ENCODE measurements at places on chromosomes 3 and 15.

GRCh38 chr3:34056181-34056910, 257.9 kb downstream of the PDCD6IP start:
- DNase-seq: no peak

DNA sequence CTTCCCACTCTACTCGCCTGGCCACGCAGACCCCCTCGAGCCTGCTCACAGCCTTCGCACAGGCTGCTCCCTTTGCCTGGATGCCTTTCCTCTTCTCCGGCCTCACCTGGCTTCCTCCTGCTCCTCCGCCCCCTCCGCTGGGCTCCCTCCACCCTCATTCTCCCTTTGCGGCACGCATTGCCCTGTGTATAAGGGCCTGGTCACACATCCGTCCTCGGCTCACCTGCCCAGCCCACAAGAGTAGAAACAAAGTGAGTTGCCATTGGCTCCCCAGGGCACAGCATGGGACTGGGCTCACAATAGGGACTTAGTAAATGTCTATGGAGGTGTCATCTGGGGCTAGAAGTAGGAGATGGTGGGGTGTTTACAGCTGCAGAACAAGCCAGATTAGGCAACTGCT, 4.2 kb downstream of the PLXND1 start:
- no peak for DNase-seq

DNA sequence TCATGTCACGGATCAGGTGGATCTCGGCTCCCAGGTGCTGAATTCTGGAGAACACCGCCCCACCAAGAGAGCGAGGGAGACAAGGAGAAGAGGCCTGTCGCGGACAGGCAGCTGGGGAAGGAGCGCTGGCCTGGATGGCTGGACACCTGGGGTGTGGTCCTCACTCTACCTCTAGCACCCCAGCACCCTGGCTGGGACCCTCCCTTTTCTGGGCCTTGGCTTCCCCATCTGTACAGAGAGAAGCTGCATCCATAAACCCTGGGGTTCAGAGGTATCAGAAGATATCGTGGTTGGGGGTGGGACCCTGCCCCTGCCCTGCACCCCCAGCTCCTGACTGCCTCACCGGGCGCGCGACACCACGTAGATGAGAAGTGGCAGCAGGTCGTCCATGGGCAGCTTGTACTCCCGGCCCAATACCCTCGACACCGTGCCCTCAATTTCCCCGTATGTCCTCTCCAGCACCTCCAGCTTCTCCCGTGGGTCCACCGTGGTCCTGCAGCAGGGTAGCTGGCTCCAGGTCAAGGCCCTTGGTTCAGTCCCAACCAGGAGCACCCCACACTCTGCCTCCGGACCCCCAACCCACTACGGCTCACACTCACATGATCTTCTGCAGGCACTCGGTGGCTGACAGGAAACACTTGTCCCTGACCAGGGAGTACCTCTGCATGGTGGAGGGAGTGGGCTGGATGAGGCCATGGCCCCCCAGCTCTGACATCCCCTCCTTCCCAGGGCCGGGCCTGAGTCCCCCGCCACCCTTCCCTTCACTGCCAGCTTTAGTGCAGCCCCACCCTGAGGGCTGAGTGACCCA, 21.7 kb downstream of the ALS2CL start:
- DNase-seq: no peak

DNA sequence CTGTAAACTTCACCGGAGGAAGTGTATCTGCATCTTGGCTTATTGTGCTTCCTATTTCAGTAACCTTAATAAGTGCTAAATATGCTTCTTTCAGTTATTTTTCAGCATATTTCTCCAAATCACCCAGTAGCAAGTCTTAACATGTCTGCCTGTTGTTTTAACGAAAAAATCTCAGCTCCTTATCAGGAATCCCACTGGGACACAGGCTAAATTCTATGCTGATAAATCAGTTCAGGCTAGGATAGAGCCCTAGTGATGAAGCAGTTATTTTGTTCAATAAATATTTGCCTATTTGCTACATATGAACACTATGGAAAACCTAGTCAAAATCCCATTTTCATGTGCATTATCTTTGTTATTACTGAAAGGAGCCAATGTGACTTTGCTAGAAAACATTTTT, 8.2 kb upstream of the MITF start:
- no peak for DNase-seq

GRCh38 chr3:151875759-151876158, 2.3 kb downstream of the SUCNR1 start:
- DNase-seq: no peak

- DNase-seq: no peak
Observed at GRCh38 chr15:31486506-31486905, 159.9 kb downstream of the KLF13 start.

DNA sequence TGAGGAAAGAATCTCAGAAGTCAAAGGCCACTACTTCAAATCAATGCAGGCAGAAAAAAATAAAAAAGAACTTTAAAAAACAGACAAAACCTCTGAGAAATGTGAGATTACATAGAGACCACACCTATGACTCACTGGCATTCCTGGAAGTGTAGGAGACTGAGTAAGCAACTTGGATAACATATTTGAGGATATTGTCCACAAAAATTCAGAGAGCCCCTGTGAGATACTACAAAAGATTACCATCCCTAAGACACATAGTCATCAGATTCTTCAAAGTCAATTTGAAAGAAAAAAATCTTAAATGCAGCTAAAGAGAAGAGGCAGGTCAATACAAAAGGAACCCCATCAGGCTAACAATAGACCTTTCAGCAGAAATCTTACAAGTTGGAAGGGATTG, 887.3 kb downstream of the NTRK3 start:
- DNase-seq: no peak

GRCh38 chr15:31049682-31050615, 51.6 kb downstream of the TRPM1 start:
- DNase-seq: no peak

DNA sequence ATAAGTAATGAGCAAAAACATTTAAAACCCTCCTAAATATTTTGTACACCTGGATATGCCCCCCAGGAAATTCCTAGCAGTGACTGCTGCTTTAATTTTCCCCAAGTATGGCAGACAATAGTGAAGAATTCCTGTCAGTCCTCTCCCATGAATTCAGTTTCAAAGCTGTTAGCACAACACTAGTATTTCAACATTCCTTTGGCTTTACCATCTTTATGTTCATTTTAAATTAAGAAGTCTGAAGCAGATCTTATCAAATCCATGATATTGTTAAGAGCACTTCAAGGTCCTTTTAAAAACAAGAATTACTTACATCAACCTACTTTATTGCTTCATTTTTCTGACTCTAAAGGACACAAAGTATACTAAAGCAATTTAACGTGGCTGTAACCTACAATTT, 28.8 kb upstream of the CDIN1 start:
- no peak for DNase-seq

DNA sequence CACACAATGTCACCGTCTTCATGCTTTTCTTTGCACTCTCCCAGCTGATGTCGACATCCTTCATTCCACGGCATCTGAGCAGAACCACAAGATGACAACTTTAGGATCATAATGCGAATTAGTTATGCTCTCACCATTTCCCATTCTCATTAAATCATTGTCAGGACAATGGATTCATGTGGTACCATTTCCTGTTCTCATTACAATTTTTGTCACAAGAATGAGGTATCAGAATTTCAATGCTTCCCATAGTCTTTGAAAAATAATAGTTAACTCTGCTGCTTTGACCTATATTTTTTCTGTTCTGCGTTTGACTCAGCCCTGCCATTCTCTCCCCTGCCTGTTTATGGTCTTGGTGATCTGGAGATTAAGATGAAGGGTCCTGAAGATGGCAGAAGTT, 175.7 kb upstream of the MDFIC2 start:
- DNase-seq: no peak

DNA sequence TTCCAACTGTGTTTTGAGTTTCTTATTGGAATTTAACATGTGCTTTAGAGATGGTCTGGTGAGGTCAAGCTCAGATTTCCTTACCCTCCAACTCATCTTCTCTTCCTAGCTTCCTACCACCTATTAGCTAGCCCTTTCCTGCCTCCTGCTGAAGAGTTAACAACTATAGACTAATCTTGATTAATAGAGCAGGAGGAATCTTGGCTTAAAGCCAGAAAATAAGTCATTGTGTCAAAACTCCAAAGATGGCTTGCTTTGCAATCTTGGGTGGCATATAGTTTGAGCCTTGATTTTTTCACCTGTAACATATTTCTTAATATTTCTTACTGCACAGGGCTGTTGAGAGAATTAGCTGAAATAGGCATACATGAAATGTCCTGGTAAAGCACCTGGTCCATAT, 27.3 kb downstream of the BCL2L10 start:
- no peak for DNase-seq

- DNase-seq: no peak
Observed at GRCh38 chr15:50675535-50676144, 11.0 kb downstream of the TRPM7 start.

GRCh38 chr3:16286751-16287543, 21.9 kb downstream of the OXNAD1 start:
- DNase-seq: peak; percentile 9

GRCh38 chr3:165545059-165545458, 292.2 kb downstream of the BCHE start:
- DNase-seq: no peak

DNA sequence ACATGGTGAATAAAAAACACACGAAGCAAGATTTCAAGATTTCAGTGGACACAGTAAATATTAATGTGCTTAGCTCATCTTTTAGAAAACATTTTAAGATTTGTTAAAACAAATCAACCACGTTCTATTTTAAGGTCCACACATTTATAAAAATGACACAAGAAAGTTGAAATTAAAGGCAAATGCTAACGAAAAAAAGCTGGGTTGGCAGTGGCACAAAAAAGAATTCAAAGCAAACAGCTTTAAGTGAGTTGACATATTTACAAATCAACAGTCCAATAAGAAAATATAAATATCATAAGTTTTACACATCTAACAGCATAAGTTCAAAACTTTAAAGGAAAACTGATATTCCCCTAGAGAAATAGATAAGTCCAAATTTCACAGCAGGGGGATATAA, 430.4 kb upstream of the CCDC54 start:
- no peak for DNase-seq

GRCh38 chr3:192897005-192897404, 20.7 kb downstream of the MB21D2 start:
- no peak for DNase-seq

DNA sequence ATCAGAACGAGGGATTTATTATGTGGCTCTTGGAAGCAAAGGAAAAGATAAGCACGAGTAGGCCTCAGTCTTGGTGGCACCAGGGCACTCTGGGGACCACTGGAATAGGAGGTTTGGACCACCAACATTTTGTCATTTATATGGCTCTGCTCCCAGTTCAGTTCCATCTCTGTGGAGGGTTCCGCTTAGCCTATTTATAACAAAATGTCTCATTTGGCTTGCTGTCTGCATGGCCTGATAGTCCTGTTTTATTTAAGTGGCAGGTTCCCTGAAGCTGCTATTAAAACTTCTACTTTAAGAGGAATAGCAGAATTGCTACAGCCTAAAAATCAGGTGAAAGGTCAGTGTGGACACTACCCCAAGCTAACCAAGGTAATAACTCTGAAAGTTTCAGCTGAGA, 27.2 kb downstream of the MAP2K5 start:
- DNase-seq: no peak

- peak; percentile 86 for DNase-seq
Observed at GRCh38 chr15:64731012-64731804, 44.2 kb downstream of the RBPMS2 start.

- DNase-seq: peak; percentile 76
Observed at GRCh38 chr3:158097593-158098308, 8.5 kb downstream of the SHOX2 start.

- DNase-seq: peak; percentile 91
Observed at GRCh38 chr15:99928429-99928981, 195.3 kb upstream of the LYSMD4 start.

GRCh38 chr3:36652104-36652503, 112.2 kb downstream of the DCLK3 start:
- DNase-seq: no peak

- DNase-seq: no peak
Observed at GRCh38 chr3:150073031-150073430, 102.3 kb upstream of the PFN2 start.

GRCh38 chr3:28547677-28548076, 199.1 kb upstream of the AZI2 start:
- no peak for DNase-seq

GRCh38 chr15:74620636-74621545, 5.3 kb downstream of the CLK3 start:
- DNase-seq: peak; percentile 80

GRCh38 chr3:127908202-127908601, 6.8 kb upstream of the KBTBD12 start:
- DNase-seq: no peak

DNA sequence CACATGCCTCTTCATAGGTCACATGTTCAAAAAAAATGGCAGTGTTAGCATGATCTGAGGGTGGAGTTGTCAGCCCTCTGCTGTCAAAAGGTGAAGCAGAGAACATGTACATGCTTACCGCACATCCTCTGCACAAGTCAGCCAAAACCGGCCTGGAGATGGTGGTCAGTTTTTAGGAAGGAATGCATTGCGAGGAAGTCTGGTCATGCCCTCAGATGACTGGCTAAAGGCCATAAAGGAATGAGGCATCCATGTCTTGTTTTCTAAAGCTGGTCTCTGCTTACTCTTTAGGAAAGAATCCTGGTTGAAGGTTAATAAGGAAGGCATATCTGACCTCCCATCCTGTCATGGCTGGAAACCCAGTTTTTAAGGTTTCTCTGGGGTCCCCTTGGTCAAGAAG, 292.0 kb upstream of the CCDC54 start:
- no peak for DNase-seq

- no peak for DNase-seq
Observed at GRCh38 chr3:13671482-13672233, 122.7 kb downstream of the FBLN2 start.

DNA sequence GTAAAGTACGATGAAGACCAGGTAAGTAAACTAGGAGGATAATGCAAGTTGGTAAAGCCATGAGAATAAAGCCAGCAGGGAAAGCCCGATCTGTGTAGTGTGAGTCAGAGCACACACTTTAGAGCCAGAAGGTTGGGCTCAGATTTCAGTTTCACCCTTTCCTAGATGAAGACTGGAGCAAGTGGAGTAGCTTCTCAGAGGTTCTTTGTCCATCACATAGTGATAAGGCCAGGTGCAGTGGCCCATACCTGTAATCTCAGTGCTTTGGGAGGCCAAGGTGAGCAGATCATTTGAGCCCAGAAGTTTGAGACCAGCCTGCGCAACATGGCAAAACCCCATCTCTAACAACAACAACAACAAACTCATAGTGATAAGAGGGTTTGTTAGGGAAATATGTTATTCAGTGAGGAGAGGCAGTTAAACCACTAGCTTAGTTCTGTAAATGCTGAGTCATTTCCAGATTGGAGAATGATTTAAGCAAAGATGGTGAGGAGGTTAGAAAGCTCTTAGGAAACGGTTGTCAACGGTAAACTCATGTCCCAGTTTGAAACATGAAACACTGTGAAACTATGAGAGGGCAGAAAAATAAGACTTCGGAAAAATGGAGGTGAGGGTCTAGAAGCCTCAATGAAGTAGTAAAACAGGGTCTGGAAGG, 39.0 kb downstream of the IL12A start:
- DNase-seq: no peak

GRCh38 chr3:71247958-71248335, 335.6 kb downstream of the FOXP1 start:
- no peak for DNase-seq

GRCh38 chr15:39761006-39761405, 21.6 kb downstream of the FSIP1 start:
- DNase-seq: no peak

Measured in activated naive CD4-positive, alpha-beta T cell treated with Interleukin-2 at 50 U/mL for 16 hours (primary cell).